Stimulated activated CD4-positive, alpha-beta T cell treated with anti-CD3 and anti-CD28 coated beads, Interleukin-15, amount 100 ng/mL, for 24 hours (primary cell): ENCODE measurements at places on chromosomes 2 and 18.

DNA sequence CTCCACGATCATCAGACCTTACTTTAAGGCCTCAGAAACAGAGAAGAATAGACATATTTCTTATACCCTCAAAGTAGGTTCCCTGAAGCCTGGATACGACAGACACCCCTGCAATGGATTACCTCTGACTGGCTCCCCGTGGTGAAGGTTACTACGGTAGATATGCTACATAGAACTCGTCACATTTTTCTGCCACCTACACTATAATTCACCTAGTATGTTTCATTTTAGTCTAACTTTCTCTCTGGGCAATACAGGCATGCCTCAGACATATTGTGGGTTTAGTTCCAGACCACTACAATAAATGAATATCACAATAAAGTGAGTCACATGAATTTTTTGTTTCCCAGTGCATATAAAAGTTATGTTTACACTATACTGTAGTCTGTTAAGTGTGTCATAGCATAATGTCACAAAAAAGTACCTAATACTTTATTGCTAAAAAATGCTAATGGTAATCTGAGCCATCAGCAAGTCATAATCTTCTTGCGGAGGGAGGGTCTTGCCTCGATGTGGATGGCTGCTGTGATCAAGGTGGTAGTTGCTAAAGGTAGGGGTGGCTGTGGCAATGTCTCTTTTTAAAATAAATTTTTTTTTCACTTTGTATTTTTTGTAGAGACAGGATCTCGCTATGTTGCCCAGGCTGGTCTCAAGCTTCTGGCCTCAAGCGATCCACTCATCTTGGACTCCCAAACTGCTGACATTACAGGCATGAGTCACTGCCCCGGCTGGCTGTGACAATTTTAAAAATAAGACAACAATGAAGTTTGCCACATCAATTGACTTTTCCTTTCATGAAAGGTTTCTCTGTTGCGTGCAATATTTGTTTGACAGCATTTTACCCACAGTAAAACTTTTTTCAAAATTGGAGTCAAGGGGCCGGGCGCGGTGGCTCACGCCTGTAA lies 64.6 kb downstream of the TGIF1 start:
- DNase-seq: no peak

DNA sequence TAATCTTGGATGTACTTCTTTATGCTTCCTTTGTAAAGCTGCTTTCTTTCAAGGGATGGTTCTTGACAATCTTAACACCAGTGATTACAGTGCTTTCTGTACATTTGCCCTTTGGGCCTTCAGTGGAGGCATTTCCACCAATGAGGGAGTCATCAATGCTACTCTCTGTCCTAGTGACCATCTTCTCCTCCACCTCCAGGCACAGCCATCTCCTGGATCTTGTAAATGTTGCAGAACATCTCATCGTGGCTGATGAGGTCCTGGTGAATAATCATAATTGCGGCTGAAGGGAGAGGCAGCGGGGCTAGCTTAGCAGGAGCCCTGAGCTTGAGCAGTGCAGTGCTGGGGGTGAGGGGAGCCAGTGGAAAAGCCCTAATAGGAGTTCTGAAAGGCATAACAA lies 32.5 kb downstream of the IDH1 start:
- DNase-seq: no peak

- DNase-seq: no peak
Observed at GRCh38 chr18:26422472-26423162, 125.7 kb downstream of the KCTD1 start.

GRCh38 chr2:160375802-160376469 lies 117.7 kb downstream of the RBMS1 start:
- DNase-seq: no peak

- no peak for DNase-seq
Observed at GRCh38 chr18:10184776-10185175, 269.7 kb upstream of the APCDD1 start.

- DNase-seq: no peak
Observed at GRCh38 chr2:215442401-215442787, 6.5 kb upstream of the FN1 start.

- no peak for DNase-seq
Observed at GRCh38 chr2:217064234-217065011, 204.6 kb upstream of the TNP1 start.

GRCh38 chr18:27674411-27674810 lies 489.3 kb upstream of the CHST9 start:
- DNase-seq: no peak

DNA sequence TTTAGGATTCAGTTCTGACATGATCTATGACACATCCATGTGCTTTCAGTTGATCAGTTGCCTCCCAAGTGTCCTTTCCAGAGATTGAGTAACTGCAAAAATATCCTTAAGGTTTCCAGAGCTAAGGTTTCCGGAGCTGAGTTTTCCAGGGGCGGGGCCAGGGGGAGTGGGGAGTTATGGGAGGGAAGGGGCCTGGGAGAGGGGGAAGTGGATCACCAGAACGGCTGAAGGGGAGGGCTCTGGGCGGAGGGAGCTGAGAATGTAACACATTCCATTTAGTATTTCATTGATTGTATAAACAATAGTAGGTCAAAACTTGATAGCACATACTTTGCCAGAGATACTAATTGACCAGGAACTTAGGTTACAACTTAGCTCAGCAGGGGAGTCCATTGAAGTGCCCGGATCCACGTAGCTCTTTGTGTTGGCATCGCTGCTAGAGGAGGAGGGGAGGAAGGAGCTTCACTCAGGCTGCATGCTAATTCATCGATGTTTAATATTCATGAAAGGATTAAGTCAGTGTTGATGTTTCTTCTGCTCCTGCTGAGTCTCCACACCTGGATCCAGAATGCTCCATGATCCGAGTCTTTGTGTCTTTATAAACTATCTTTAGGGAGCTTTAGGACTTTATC lies 289.8 kb downstream of the ALPK2 start:
- DNase-seq: no peak

- no peak for DNase-seq
Observed at GRCh38 chr2:23595601-23596251, 210.7 kb downstream of the KLHL29 start.

DNA sequence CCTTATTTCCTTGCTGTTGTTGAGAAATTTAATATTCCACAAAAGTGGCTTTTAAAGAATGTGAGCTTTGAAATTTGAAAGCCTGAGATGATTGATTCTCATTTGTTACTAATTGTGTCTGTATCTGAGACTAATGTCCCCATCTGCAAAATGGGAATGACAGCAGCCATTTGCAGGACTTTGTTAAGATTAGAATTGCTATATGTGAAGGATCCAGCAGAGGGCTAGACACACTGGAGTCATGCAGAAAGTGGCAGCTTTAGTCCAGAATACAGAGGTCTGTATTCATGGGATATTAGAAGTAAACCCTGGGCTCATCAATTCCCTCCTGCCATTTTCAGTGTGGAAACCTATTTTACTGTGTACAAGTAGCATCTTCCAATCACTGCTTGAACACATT lies 296.5 kb upstream of the GYPC start:
- DNase-seq: no peak

- no peak for DNase-seq
Observed at GRCh38 chr2:73218298-73218697, 4.3 kb downstream of the SMYD5 start.

DNA sequence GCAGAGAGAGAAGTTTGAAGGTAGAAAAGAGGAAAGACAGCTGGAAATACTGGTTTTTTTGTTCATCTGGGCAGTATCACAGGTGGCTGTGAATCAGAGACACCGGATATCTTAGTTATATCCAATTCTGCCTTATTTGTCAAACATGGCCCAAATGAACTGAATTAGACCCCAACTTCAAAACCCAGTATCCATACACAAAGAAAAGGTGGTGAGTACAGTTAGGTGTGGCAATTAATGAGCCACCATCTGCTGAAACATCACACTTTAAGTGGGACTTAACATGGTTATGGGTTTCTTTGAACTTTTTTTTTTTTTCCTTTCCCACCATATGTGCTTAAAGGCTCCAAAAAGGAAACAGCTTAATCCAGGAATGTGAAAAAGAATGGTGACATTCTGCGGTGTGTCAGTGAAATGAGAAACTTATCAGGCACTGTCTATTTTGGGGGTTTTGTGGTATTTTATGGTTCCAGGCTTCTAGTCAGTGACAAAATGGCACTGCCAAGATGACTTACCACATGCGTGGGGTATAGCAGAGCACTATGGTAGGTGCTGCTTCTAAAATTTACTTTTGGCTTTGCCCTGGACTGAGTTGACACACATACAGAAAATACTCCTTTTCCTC lies 5.0 kb upstream of the TMEM178A start:
- DNase-seq: no peak

GRCh38 chr2:9799011-9799596 lies 44.2 kb upstream of the TAF1B start:
- DNase-seq: no peak

- DNase-seq: peak; percentile 53
Observed at GRCh38 chr18:57441071-57441794, 6.1 kb downstream of the ONECUT2 start.

DNA sequence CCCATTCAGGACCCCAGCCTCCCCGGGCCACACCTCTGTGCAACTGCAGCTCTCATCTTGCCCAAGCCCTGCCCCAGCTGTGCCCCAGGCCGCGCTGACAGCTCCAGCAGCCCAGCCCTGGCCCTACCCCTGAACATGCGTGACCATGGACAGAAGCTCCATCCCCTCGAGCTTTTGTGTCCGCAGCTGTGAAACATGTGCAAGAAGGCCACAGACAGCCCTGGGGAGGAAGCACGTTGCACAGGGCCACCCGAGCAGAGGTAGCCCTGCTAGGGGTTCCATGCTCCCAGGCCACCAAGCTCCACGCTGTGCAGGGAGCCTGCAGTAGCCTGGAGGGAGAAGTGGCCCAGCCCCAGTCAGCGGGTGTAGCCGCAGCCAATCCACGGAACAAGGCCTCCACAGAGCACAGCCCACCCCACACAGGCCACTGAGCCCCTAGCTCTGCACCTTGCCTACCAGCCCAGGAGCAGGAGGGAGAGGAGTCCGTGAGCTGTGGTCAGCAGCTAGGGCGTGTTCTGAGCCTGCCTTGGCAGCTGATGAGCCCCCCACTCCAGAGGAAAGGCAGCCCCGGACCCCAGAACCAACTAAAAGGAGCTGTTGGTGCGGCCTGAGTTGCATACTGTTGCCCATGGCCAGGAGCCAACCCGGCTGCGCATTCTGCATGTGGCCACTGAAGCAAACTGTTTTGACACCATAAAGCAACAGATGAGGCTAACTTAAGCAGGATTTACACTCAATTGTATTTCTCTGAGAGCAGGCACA lies 184.0 kb downstream of the SEPTIN10 start:
- no peak for DNase-seq

GRCh38 chr2:207412787-207413310 lies 116.9 kb upstream of the CREB1 start:
- no peak for DNase-seq

DNA sequence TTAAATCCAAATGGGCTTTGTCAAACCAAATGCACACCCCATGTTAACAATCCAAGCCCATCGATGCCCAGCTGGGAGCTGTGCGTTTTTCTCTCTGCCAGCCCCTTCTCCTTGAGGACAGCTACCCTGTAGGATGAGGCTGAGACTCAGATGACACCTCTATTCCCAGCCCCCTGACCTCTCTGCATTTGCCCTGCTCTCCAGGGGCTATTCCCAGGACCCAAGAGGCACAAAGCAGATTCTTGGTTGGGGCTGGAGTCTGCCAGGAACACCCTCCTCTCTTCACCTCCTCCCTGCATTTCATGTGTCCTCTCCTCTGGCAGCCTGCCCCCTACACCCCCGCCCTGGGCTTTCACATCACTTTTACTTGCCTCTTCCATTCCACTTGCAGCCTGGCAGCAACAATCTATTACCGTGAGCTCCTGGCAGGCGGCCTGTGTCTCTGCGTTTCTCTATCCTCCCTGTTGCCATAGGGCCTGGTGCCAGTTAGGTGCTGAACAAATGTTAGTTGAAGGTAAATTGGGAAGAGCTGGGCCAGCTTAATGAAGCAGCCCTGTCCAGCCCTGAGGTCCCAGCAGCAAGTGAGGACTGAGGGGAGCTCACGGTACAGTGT lies 51.8 kb downstream of the ADD2 start:
- no peak for DNase-seq

GRCh38 chr2:1846046-1847015 lies 102.0 kb upstream of the PXDN start:
- DNase-seq: no peak

GRCh38 chr2:104701411-104701911 lies 152.5 kb upstream of the POU3F3 start:
- DNase-seq: no peak

GRCh38 chr2:14358339-14358738 lies 274.2 kb upstream of the LRATD1 start:
- no peak for DNase-seq

- no peak for DNase-seq
Observed at GRCh38 chr2:170783549-170783948, 13.4 kb downstream of the ERICH2 start.

DNA sequence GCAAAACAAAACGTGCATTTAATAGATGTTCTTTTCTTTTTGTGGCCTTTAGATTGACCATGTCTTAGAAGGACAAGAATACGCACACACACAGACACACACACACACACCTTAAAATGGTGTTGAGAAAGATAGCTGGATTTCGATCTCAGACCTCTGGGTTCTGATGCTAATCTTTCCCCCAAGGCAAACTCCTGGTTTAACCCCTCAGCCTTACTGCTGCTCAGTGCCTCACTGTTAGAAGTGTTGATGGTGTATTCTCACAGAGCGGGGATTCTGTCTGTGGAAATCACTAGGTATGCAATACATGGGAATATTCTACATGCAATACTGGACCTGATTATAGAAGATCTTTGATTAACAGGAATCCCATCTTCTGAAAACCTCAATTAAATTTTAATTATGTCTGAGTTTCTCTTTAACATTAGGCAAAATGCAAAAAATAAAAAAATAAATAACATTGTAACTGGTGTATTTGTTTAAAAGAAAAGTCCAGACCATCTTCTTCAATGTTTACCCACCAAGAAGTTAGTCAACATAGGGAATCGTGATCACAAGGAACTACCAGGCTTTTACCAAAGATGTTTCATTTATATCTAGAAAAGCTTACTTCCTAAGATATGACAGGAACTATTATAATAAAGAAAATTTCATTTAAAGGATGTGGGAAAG lies 613.5 kb downstream of the LRP1B start:
- DNase-seq: no peak

- DNase-seq: no peak
Observed at GRCh38 chr2:210839450-210839849, 283.1 kb downstream of the CPS1 start.

GRCh38 chr2:190875891-190876290 lies 4.7 kb upstream of the GLS start:
- peak; percentile 12 for DNase-seq

DNA sequence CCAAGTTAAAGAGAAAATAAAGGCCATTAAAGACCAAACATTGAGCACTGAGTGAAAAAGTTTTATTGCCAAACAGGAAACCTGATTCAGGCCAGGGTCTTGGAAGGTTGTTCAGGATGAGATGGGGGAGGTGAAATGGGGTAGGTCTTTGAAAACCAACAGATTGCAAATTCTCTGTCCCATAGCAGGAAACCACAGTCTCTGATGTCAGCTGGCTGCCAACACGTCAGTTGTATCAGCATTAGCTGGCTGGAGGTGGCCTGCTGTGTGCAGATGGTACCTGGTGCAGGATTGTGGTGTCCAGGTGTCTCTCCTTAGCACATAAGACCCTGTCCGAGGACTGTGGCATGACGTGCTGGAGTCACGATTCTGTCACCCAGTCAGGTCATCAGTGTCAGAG lies 106.3 kb downstream of the MSH2 start:
- no peak for DNase-seq
